T-helper 1 cell (primary cell): ENCODE measurements at places on chromosomes 4 and X.

DNA sequence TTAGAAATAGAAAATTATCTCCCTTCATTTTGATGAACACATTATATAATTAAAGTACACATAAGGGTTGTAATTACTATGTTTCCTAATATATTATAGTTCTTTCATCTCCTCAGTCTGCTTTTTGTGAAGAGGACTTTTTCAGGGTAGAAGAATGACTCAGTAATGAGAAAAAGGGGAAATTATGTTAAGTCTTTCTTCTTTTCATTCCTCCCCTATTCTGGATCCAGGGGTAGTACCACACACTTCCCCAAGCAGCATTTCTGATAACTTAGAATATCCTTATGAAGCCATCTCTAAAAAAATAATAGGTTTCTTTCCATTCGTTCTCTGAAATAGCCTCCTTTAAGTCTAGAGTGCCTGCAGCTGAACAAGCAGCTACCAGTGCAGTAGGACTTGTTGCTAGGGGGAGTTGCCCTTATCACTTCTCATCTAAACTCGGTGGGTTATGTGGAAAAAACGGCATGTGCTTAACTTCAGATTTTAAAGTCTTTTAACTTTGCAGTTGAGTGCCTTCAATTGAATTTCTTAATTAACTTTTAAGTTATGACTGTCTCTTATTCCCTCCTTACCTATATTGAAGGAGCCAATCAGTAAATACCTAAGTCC is 184.8 kb downstream of the ARHGAP24 start:
- DNase-seq = no peak

DNA sequence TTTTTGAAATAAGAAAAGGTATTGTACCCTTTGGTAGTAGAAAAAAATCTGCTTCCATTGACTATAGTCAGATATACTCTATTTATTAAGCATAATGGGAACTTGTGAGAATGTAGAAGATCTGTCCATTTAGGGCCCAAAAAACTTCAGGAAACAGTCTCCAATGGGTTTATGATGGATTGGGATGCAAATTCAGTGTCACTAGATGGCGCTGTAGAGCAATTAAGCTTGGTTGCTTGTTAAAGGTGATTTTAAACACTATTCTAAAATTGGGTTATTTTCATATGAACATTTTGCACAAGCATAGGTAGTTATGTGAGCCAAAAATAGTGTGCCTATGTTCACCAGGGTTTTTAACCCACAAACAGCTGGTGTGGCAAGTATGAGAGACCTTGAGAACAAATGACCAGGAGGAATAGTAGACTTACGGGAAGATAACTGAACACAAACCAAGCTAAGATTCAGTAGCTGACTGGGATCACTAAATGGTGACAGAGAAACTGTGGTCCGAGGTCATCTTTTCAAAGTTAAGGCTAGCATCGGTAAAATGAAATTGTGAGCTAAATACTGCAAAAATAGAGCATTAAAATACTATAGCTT is 80.3 kb upstream of the LSM6 start:
- no peak for DNase-seq

DNA sequence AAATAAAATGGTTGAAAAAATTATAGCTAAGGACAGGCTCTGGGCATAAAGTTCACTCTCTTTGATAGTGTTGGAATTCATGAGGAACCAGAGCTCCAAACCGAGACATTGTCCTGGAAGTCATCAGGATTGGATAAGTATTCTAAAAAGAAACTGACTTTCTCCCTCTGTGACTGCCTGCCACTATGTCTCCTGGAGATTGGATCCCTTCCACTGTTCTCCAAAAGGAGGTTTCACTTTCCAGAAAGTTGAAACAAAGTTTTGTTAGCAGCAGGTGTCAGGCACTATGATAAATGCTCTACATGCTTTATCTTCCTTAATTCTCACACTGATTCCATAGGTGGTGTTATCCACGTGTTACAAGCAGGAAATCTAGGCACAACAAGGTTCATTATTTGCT is 16.8 kb downstream of the BANK1 start:
- no peak for DNase-seq

DNA sequence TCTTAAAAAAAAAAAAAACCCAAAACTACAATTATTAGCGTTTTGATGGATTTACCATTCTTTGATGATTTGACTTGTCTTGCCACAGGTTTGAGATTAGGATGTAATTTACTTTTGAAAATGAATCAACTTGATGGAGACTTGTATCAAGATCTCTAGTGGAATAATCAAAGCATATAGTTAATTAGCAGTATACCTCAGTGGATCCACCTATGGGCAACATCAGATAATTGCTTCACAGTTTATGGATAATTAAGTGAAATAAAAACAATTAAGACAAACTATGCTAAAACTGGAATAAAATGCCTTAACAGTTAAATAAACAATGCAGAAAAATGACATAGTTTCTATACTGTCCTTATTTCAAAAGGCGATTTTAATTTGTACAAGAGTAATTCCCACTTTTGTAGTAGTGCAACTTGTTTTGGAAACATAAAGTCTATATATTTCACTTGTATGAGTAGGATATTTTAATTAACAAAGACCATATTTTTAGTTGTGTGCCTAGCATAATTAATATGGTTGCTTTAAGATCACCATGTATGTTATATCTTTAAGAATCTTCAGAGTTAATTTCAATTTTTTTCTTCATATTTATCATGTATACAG is 4.2 kb downstream of the CPEB2 start:
- peak; percentile 35 for DNase-seq

DNA sequence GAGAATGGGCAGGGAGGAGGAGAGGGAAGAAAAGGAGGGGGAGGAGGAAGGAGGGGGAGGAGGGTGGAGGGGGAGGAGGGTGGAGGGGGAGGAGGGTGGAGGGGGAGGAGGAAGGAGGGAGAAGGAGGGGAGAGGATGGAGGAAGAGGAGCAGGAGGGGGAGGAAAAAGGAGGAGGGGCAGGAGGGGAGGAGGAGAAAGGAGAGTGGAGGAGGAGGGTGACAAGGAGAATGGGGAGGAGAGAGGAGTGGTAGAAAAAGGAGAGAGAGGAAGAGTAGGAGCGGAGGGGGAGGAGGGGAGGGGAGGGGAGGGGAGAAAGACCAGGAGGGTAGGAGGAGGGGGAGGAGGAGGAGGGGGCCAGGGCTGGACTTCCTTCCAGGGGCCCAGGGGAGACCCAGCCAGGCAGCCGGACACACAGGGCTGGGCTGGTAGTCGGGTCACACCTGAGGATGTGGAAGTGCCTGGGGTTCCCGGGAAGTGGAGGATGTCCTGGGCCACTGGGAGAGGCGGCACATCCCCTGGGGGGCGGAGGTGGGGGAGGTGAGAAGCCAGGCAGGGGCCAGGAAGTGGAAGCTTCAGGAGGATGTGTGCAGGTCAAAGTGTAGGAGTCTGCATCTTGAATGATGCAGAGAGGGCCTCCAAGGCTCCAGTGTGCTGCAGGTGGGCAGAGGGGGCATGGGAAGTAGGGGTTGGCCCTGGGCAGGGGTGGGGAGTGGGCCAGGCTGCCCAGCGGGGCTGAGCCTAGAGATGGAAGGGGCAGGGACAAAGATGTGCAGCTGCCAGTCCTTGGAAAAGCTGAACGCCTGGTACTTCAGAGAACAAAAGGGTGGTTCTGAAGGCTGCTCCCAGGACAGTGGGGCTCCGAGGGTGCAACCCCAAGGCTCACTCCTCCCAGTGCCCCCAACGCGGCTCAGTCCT is 18.8 kb downstream of the IL3RA start:
- DNase-seq = no peak

DNA sequence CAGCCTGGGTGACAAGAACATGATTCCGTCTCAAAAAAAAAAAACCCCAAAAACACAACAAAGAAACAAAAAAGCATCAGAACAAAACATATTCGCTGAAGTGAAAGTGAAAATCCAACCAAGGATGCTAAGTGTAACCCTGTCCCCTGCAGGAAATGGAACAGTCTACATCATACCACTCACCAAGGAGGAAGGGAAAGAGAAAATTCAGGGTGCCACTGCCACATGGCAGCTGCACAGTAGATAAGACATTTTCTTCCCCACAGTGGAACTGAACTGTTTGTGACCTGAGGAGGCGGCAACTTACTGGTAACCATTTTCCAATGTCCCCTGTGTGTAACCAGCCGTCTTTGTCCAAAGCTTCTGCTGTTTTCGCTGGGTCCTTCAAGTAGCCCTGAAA is 28.2 kb upstream of the CENPU start:
- DNase-seq = peak; percentile 18

GRCh38 chr4:161247831-161248230 is 916.0 kb downstream of the FSTL5 start:
- no peak for DNase-seq

DNA sequence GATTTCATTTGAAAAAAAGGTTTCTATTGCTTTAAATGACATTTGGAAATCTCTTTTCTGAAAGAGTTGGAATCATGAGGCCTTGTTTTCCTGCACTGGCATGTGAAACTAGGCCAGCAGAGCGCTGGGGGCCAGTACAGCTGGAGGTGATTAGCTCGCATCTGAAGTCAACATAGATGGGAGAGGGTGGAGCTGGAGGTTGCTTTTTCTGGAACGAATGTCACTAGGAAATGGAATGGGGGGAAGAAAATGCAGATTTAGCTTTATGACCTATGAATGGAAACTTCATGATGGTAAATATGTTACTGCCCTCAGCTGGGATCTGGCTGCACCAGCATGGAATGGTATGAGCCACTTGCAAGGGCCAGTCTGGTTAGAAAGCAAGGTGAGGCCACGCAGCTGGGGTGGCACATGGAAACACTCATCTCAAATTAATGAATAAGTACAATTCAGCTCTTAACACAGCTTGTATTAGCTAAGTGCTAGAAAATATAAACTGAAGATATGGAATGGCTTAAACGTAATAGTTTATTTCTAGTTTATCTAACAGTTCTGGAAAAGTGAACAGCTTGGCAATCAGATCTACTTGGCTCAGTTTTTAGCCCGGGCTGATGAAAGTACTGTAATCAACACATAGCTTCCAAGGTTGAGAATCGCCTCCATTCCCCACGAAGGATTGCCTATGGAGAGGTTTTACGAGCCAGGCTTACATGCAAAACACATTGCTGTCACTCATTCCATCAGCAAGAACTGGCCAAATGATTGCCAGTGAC is 32.5 kb downstream of the SLC10A6 start:
- no peak for DNase-seq

DNA sequence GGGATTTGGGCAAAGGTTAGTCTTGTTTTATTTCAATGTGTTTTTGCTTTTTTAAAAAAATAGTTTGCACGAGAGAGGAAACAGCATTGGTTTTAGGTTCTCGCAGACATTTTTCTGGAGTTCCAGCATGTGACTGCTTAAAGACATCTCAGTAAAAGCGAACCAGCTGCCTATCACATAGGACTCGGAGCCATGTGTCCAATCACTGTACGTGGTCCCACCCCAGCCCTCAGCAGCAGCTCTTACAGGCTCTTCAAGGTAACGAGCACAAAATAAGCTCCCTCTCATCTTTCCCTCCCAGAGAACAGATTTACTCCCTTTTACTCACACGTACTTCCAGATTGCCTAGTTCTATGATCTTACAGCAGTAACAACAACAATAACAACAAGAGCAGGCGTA is 68.7 kb downstream of the MCF2 start:
- DNase-seq = no peak

- no peak for DNase-seq
These were observed 44.8 kb upstream of the PTPN13 start for GRCh38 chr4:86549163-86549788.

DNA sequence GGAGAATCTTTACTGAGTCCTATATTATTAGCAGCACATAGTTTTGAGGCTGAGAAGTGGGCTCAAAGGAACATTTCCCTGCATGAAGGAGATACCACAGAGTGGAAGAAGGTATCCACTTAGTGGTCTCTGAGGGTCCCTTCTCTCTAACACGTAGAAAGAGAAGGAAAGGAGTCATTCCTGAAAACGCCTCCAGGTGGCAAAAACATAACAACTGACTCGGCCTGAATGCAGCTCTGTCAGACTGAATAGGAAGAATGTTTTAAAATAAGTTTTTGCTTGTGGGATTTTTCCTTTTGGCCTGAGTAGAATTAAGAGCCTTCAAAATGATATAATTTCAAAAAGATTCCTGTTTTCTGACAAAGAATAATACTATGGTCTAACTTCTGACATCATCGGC is 23.3 kb downstream of the RPGR start:
- DNase-seq = no peak

GRCh38 chr4:14277505-14277904 is 650.0 kb upstream of the BOD1L1 start:
- no peak for DNase-seq

- no peak for DNase-seq
These were observed 25.8 kb upstream of the VEGFC start for GRCh38 chr4:176818531-176818930.

- no peak for DNase-seq
These were observed 105.0 kb downstream of the PTTG2 start for GRCh38 chr4:38065176-38065575.

GRCh38 chrX:39150621-39151020 is 349.4 kb downstream of the MID1IP1 start:
- DNase-seq = no peak

GRCh38 chr4:139522457-139522856 is 33.6 kb downstream of the SETD7 start:
- DNase-seq = no peak
